ENCODE measurements at places on chromosomes 1 and 21. TPM values are rescaled to one million over a fixed set of nuclear protein-coding genes. Genes with fewer than 3 reads are reported as not detected.

GRCh38 chr1:228163007-228163753 is 2.4 kb upstream of the IBA57 start:
- DNase-seq: peak; percentile 82

The CYP4Z1 gene
- 0.41 TPM for total RNA-seq

The PLA2G2C gene
- total RNA-seq: not detected

The E2F2 gene
- total RNA-seq: 4.4 TPM

DNA sequence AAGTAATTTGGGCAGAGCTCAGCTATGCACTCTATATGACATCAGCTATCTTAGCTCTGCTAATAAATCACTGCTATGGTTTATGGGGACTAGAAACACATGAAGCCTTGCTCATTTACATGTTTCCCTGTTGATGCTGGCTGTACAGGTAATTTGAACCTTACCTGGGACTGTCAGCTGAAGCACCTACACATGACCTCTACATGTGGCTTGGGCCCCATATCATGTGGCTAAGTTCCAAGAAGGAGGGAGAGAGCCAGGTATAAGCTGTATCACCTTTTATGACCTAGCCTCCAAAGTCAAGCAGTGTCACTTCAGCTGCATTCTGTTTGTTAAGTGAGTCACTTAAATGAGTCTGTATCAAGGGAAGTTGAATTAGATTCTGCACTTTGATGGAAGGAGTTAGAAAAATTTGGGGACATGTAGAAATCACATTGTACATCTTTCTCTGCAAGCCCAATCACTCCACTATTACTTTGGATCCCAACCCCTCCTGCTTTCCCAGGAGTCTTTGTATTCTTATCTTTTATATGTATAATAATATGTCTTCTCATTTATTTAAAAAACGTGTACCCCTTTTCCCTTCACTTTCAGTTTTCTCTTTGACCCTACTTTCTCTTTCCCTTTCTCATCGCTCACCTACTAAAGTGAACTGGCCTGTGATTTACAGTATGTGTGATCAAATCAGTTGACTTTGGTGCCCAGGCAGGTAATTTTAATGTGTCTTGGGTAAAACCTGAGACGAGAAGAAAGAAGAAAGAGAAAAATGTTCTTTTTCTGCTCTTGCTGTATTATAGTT is 53.4 kb upstream of the PRKACB start:
- no peak for DNase-seq

The FMO4 gene
- 10.7 TPM for total RNA-seq

All from uterus (tissue), 4 donors.